ENCODE measurements at places on chromosomes 4 and X. TPM values are rescaled to one million over a fixed set of nuclear protein-coding genes. Genes with fewer than 3 reads are reported as not detected.

GRCh38 chr4:52192721-52193135 lies 141.6 kb downstream of the SPATA18 start:
- no peak for DNase-seq

DNA sequence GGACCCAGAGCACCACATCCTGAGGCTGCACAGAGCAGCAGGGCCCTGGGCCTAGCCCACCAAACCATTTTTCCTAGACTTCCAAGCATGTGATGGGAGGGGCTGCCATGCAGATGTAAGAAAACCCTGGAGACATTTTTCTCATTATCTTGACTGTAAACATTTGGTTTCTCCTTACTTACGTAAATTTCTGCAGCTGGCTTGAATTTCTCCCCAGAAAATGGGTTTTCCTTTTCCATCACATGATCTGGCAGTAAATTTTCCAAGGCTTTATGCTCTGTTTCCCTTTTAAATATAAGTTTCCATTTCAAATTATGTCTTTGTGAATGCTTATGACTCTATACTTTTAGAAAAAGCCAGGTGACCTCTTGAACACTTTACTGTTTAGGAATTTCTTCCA lies 945.9 kb upstream of the NDST4 start:
- DNase-seq = no peak

- no peak for DNase-seq
These were observed 91.9 kb upstream of the MAPK10 start for GRCh38 chr4:86451560-86452330.

DNA sequence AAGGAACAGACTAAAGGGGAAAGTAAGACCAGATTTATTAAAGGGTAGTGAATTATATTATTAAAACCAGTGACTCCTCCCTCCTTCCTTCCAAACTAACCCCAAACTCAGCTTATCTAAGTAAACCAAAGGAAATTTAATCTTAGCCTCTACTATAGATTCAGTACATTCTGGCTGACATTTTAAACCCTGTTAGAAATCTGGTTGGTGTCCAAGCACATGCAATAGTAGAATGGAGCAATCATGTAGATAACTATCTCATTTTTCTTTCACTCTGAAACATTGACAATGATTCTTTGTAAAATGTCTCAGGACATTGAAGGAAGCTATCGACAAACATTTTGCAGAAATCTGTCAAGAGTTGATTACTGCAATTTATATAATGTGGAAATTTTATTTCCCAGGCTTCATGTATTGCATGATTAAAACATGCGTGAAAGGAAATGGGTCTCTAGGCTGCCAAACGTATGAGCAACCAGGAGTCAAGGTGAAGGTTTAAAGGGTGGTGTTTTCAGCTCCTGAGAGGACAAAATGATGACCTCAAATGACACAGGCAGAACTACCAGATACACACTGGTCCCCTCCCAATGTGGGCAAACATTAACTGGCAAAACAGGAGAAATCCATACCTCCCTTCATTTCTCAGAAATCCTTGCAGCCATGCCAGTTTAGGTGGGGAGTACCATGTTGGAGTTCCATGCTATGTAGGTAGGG lies 58.2 kb upstream of the RBM47 start:
- no peak for DNase-seq

Gene GPR173
- total RNA-seq = not detected

Gene FRG2
- not detected for total RNA-seq

Gene UGT2B15
- total RNA-seq = not detected
